ENCODE measurements at places on chromosomes 2 and 18.

GRCh38 chr2:135999899-136000298, 14.5 kb upstream of the DARS1 start:
- no peak for DNase-seq

DNA sequence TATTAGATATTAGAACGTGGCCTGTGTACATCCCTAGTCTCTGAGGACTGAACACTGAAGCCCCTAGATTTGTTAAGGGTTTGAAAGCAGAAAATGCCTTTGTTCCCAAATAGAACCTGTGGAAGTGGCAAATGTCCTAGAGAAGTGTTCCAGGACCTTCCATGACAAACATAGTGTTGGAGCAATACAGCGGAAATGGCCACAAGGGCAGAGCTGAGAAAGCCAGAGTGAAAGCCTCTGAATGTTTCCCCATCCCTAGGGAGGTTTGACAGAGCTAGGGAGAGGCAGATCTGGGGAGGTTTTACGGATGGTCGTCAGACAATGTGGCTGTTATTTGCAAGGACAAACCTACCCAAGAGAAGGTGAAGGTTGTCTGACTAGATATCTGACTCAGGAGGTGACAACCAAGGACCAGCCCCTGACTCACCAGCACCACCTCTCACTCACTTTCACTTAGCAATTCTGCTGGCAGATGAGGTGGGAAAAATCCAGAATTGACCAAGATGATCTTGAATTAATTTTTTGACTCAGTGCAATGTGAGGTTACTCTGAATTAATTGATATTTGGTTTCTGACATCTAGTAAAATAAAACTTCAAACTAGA, 24.1 kb downstream of the RBM43 start:
- DNase-seq = no peak

DNA sequence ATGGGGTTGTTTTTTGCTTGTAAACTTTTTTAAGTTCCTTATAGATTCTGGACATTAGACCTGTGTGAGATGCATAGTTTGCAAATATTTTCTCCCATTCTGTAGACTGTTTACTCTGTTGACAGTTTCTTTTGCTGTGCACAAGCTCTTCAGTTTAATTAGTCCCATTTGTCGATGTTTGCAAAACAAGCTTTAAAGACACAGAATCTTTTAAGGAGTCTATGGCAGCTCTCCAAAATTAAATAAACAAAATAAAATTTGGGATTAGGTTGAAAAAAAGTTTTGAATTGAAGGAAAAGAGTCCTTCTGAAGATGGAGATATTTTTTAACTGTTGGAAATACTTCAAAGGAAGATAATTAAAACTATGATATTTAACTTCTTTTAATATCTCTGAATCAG, 88.8 kb downstream of the MAP3K20 start:
- DNase-seq = no peak

DNA sequence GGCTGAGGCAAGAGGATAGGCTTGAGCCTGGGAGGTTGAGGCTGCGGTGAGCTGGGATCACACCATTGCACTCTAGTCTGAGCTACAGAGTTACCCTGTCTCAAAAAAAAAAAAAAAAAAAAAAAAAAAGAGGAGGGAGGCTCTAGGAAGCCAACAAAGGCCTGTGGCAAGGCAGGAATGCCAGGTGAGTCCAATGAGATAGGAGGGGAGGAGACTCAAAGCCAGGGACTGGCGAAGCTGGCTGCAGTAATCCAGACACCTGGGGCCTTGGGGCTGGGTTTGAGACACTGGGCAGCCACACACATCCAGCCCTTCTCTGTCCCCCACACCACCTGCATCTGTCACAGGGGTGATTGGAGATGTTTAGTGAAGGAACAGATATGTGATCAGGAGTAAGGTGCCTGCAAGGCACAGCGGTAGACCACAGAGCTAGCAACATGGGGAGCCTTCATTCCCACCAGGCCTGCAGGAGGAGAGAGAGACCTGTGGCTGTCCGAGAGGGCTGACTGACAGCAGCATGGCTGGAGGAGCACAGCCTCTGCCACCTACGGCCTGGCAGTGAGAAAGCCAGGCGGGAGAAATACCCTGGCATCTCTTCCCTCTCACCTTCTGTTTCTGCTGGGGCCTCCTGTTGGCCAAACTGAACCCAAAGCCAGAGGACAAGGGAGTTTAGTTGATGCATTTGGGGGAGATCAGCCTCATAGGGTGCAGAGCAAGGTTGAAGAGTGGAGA, 9.5 kb downstream of the CHPF start:
- no peak for DNase-seq

DNA sequence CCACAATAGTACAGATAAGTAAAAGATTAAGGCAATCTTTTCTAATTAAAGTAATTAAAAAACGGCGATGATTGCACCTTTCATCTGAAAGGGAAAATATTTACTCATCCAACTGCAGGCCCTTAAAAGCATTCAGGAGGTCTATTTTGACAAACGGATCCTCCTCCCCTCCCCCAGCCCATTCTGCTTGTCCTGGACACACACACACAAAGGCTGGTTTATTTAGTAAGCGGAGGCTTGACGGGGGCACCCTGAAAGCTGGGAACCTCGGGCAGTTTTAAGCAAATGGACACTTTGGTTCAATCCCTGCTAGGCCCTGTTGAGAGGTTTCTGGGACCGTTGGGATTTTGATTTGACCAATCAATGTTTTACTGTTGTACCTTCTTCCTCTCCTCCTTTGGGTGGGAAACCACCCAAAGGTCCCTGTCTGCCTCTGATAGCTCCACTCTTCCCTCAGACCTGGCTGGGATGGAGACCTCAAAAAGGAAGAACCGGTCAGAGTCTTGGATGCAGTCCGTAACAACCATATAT, 135.8 kb upstream of the HAAO start:
- DNase-seq = peak; percentile 54

All from NCI-H1930 (cell line).